Endothelial cell (in vitro differentiated cells): ENCODE measurements at places on chromosomes 1 and 21. TPM values are rescaled to one million over a fixed set of nuclear protein-coding genes. Genes with fewer than 3 reads are reported as not detected.

DNA sequence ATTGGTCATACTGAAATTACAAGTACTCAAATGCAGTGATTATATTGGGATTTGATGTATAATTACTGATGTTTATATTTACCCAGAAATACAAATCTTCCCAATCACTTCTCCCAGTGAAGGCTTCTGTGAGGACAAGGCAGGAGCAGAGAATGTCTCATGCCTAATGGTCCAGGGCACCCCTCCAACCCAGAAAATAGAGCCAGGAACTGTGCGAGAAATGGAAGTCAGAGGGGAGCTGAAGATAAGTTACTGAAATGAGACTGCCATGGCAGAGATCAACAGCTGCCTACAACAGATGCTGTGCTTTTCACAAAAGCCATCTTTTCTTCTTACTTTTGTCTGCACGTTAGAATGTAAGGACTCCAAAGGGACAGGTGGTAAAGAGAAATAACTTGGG lies 171.2 kb downstream of the TTLL7 start:
- no peak for DNase-seq

- DNase-seq = no peak
These were observed 27.5 kb downstream of the TFAP2E start for GRCh38 chr1:35600593-35600992.

DNA sequence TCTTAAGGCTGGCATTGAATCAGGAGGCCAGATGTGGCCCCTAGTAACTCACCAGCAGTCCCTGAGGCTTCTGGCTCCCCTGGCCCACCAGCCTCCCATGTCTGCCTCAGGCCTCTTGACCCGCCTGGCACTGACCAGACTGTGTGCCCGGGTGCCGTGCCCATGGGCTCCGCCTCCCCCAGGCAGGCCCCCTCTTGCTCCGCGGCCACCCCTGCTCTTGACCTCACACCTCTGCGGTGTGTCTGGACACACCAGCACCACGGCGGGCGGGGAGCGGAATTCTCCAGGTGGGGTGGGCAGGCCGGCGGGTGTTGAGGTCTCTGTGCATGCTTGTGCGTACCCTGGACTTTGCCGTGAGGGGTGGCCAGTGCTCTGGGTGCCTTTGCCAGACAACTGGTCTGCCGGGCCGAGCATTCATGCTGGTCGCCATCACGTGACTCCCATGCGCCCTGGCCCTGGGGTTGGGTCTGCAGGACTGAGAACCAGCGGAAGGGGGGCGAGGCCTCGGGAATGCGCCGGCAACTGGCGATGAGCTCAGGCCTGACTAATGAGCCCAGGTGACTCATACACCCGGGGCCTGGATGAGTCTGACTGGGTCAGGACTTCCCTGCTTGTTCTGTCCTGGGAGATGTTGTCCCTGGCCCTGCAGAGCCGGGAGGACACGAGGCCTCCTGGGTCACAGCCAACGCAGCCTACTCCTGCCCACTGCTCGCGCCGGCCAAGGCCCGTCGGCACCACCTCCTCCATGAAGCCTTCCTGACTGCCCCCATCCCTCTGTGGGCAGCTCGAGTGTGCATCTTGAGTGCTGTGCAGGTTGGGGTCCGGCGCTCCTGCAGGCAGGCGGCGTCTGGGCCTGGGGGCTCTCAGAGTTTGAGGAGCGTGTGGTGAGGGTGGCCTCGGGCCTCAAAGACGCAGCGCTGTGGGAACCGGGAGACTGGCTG lies 22.6 kb downstream of the COL18A1 start:
- no peak for DNase-seq

GRCh38 chr1:59179673-59180072 lies 117.2 kb upstream of the FGGY start:
- no peak for DNase-seq

DNA sequence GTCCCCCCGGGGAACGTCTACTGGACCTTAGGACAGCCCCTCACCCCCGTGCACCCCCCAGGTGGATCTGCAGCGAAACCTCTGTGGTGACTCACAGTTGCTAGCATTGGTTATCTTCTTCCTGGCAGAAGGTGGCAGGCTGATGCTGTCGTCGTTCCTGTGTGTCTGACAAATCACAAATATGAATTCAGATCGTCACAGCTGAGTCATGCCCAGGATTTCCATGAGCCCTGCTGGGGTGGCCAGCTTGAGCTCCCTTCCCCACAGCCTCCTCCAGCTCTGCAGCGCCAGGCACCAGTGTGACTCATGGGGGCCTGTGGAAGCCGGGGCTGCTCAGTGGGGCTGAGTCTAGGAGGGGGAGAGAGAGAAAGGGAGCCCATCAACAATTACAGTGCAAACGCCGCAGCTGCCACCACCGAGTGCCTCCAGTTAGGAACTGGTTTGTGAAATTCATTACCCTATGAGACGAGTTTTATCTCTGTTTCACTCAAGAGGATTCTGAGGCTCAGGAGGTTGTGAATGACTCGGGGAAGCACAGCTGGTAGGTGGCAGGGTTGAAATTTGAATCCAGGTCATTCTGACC lies 197.9 kb downstream of the DYRK1A start:
- peak; percentile 10 for DNase-seq

- no peak for DNase-seq
These were observed 17.3 kb upstream of the ADARB1 start for GRCh38 chr21:45056917-45057560.

GRCh38 chr21:33197496-33197895 lies 32.2 kb upstream of the IFNAR2 start:
- DNase-seq = no peak

DNA sequence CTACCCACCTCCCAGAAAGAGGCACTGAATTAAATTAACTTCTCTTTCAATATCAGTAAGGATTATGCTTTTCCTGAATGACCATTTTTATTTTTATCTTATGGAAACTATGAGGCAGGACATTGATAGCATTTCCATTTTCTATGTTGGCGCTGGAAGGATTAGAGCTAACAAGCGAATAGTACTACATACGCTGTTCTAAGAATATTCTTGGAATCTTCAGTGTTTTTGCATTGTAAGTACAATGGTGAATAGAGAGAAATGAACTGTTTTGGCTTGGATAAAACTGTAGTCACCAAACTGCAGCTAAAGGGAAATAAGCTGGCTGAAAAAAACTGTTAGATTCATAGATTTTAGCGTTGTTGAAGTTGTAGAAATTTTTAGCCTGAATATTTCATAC lies 779.0 kb upstream of the ADGRL4 start:
- DNase-seq = no peak

DNA sequence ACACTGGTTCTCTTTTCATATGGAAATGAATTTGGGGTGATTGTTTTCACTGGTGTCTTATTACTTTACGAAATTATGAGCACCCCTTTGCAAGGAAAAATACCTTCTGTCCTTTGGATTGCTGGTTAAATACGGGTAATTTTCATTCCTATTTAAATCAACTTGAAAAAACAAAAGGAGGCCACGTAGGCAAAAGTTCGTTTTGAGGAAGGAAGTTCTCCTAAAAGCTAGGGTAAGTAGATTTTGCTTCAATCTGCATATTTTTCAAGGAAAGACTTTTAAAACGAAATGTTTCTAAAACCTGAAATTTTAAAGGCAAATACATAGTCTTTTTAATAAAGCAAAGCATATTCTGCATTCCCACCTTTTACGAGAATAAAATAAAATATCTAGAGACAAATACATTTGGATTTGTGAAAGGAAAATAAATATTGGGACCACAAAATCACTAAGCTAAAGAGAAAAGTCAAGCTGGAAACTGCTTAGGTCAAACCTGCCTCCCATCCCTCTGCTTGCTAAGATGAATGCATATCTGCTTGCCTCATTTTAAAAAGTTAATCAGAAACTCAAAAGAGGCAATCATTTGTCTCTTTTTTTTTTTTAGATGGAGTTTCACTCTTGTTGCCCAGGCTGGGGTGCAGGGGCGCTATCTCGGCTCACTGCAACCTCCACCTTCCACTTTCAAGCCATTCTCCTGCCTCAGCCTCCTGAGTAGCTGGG lies 70.9 kb upstream of the ETS2 start:
- no peak for DNase-seq

GRCh38 chr1:9344426-9345200 lies 51.9 kb downstream of the SPSB1 start:
- DNase-seq = no peak

GRCh38 chr1:24562625-24563024 lies 6.7 kb downstream of the NCMAP start:
- no peak for DNase-seq

DNA sequence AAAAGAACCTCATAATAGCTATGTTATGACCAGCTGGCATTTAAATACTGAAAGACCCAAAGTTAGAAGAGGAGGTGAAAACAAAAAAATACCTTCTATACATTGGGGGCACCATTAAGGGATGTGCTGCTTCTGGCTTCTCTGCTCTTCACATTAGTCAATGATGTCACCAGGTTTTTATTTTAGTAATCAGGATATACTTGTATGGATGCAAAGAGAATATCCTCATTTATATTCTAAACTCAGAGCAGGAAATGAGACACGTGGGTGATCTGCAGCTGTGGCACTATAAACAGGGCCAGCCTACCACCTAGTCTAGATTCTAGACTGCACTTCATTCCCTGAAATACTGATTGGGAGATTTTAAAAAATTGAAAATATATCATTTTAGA lies 51.2 kb downstream of the WLS start:
- no peak for DNase-seq

GRCh38 chr1:166378805-166379204 lies 212.0 kb upstream of the FAM78B start:
- no peak for DNase-seq

DNA sequence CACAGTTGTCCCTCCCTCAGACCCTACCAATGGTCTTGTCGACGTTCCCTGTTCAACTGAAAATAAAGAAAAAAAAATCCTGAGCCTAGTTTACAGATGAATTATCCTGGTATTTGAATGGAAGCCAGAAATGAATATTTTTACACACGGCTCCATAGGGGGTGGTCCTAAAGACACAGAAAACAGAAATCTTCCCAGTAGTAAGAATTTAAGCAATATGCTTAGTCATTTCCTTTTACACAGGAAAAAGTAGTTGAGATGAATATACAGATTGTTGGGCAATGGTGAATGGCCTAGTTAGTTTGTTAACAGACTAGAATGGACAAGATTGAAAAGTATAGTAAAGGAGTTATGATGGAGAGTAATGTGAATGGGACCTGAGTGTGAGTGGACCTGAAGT lies 67.4 kb downstream of the RGS18 start:
- no peak for DNase-seq

DNA sequence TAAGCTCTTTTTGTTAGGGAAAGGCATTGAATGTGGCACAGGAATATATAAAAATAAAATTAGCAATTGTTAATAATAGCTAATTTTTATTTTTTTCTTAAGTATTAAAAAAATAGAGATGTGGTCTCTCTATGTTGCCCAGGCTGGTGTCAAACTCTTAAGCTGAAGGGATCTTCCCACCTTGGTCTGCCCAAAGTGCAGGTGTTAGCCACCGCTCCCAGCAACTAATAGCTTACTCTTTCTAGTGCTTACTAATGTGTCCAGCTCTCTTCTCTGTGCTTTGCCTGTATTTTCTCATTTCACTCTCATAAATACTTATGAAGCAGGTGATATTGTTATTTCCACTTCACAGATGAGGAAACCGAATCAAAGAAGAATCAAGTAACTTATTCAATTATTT lies 13.4 kb upstream of the IL24 start:
- no peak for DNase-seq

Gene GPA33
- total RNA-seq = 0.10 TPM

Gene CAPN2
- total RNA-seq = 184 TPM

Gene OR2T5
- total RNA-seq = not detected

Gene CFHR3
- total RNA-seq = not detected

Gene ASPM
- total RNA-seq = 9.4 TPM

Gene DLGAP3
- total RNA-seq = 9.1 TPM

Gene STUM
- total RNA-seq = 0.08 TPM

Gene GRIK1
- not detected for total RNA-seq

Gene THEM5
- total RNA-seq = not detected

Gene DYNLT4
- 1.4 TPM for total RNA-seq

Gene PRMT6
- 14.0 TPM for total RNA-seq

Gene SYT2
- 0.33 TPM for total RNA-seq

Gene DHDDS
- 63.5 TPM for total RNA-seq

Gene APOBEC4
- total RNA-seq = not detected
